ENCODE measurements at places on chromosomes 16 and 17.

GRCh38 chr16:797120-797420, 3.5 kb downstream of the GNG13 start:
- peak; percentile 29 for DNase-seq

DNA sequence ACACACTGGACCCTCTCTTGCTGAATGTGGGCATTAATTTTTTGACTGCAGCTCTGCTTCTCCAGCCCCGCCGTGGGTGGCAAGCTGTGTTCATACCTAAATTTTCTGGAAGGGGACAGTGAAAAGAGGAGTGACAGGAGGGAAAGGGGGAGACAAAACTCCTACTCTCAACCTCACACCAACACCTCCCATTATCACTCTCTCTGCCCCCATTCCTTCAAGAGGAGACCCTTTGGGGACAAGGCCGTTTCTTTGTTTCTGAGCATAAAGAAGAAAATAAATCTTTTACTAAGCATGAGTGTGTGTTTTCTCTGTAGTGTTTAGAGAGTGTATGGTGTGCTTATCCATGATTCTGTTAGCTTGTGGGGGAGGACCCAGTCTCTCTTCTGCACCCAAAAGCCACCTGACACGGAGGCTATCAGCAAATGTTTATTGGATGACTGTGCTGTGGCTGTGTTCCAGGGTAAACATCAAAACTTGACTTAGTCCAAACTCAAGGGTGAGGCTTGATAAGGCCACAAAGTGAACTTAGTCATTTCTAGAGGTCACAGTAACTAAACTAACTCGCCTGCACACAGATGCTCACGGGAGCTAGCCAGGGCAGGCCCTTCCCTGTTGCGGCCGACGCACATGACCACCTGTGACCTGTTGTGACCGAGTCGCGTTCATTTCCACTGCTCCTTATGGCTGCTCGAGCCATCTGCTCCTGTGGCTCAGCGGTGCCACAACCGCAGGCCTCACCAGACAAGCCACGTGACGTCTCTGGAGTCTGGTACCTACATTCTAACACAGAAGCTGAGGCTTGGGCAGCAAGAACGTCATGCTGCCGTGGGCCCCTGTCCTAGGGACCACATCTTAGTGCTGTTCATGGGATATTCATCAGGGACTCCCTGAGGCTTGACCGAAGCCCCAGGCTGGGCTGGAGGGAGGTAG, 9.8 kb upstream of the MED11 start:
- no peak for DNase-seq

- DNase-seq: no peak
Observed at GRCh38 chr16:65313936-65314626, 192.2 kb upstream of the CDH11 start.

DNA sequence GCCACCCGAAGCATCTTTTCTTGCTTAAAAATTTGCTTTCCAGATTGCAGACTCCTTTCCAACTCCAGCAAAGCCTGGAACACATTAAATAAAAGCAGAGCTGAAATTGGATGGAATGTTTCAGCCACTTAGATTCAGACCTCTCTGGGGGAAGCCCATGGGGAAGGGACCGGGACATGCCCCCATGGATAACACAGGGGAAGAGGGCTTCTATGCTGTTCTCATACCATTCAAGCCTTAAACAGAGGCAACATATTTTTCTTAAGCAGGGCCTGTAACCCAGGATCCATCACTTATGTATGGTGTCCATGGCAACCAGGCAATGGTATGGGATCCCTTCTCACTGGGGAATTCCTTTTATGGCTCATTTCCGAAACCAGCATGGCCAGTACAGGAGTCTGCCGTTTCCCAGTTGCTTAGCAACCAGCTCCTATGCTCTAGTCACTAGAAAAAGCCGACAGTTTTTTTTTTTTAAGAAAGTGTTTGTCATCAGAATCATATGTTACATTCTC, 62.0 kb upstream of the MARCHF10 start:
- no peak for DNase-seq

DNA sequence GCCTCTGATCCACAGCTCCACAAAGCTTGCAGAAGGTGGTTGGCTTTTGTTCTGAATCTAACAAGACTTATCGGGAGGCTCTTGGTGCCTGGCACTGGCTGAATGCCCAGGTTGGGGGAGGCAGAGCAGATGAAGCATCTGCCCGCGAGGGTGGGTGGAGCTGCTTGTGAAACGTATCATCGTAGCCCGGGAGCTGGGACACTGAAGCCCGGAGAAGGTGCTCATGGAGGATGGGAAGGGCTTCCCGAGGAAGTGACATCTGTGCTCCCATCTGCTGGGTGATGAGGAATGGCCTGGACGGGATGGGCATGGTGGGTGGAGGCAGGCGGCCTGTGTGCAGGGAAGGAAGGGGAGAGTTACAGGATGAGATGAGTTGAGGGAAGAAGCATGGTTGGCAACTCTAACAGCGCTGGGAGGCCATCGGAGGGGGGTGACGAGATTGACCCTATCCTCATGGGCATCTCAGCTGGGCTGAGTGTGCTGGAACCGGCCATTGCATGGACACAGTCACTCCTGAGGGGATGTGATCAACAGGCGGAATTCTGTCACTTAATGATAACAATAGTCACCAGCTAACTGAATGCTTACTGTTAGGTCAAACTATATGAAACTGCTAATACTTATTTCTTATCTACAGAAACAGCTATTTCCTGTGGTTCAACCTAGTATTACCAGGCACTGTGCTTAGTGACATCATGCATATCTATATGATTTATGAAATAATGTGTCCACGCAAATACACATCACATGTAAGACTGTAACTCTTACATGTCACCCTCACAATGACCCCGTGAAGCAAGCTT, 102.7 kb downstream of the ABCC6 start:
- no peak for DNase-seq

DNA sequence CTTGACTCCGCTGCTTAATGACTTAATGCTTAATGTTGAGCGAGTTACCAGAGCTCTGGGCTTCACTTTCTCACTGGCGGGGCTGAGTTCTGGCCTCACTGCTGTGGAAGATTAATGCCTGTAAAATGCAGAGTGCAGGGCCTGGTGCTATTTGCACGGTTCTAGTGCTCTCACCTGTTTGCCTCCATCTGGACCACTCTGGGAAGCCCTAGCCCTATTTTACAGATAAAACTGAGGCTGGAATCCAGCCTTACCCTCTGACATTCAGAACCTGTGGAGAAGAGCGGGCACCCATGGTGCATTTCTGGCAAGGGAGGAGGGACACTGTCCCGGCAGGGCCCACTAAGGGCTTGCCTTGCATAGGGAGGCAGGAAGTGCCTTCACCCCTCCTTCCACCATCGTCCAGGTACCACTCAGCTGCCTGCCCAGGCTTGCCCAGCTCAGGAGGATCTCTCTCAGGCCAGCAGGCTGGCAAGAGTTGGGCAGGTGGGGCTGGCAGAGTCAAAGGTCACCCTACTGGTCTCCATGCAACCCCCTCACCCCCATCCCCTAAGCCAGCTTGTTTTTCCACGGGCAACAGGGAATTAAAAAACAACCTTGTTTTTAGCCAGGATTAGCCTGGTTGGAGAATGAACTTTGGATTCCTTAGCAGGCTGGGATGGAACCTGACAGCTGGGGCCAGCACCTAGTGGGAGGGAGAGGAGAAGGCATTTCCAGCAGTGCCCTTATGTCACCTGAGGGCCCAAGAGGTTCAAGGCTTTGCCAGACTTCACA, 4.1 kb upstream of the UBALD1 start:
- no peak for DNase-seq

- DNase-seq: no peak
Observed at GRCh38 chr17:45287526-45288500, 25.9 kb upstream of the SPATA32 start.

DNA sequence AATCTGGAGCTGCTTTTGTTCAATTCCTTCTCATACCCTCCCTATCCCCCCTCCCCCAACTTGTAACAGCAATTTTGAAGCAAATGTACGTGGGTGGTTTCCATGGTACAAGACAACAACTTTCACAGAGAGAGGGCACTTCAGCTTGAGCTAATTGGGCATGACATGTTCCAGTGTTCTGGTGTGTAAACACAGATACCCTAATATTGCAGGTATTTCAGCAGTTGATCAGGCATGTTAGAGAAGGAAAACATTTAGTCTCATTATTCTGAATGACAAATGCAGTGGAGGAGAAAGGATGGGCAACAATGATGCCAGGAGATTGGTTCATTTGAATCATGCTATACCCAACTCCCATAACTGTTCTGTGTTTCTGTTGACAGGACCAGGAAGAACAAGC, 137.5 kb downstream of the TRIM37 start:
- DNase-seq: no peak

DNA sequence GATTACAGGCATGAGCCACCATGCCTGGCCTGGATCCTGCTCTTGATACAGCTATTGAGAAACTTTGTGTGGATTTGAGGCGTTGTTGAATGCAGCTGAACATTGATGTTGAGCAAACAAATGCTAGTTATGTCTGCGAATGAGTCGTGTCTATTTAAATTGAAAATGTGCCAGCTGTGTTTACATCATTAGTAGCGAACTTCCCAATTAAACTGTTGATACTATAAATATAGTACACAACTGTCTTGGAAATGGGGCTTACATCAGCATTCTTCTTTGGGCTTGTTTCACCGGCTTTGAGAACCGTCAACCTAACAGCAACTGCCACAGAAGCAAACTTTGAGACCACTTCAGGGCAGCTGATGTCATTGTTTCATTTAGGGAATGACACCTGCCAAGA, 251.9 kb downstream of the RBFOX1 start:
- no peak for DNase-seq

DNA sequence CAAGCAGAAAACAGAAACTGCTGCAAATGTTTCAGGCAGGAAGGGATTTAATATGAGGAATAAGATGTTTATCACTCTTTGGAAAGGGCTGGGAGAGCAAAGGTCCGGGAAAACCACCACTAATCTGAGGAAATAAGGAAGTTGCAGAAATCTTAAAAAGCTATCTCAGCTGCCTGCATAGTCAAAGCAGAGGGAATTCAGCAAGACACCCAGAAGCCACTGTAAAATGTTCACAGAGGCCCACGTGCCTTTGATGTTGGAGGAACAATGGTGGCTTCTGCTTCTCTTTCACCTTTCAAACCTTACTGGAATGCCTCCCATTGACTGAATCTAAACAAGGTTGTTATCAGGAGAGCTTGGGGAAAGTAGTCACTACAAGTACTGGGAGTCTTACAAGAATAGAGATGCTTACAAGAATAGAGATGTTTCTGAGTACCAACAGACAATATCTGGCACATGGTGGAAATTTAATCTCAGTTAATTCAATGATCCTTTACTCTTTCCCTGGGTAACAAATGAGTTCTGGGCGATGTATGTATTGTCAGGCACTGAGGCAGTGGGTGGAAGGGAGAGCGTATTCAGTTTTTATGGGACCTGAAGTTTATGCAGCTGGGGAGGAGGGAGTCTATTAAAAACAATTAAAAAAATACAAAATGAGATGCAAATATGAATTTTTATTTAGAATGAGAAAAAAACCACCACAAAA, 56.1 kb upstream of the MED13 start:
- no peak for DNase-seq

DNA sequence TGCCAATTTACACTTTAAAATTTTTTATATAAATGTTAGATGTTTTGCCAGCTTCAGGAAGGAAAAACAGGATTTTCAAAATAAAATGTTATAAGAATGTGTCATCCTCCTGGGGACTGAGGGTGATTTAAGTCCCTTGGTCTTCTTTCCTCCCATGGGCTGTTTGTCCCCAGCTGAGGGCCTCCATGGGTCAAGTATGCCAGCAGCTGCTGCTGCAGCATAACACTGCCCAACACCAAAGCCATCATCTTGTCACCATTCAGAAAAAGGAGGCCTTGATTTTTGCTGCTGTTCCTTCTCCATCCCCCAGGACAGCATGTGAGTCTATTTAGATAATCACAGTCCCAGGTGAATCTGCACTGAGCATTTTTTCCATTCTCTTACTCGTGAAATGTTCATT, 188.5 kb downstream of the LGALS9B start:
- no peak for DNase-seq

- no peak for DNase-seq
Observed at GRCh38 chr17:55527540-55528118, 16.4 kb upstream of the SMIM36 start.

- DNase-seq: no peak
Observed at GRCh38 chr16:83849421-83849820, 41.6 kb downstream of the HSBP1 start.

- DNase-seq: peak; percentile 55
Observed at GRCh38 chr17:60077672-60078519, 825 bp downstream of the HEATR6 start.

- no peak for DNase-seq
Observed at GRCh38 chr16:31488468-31489297, 5.8 kb downstream of the SLC5A2 start.

DNA sequence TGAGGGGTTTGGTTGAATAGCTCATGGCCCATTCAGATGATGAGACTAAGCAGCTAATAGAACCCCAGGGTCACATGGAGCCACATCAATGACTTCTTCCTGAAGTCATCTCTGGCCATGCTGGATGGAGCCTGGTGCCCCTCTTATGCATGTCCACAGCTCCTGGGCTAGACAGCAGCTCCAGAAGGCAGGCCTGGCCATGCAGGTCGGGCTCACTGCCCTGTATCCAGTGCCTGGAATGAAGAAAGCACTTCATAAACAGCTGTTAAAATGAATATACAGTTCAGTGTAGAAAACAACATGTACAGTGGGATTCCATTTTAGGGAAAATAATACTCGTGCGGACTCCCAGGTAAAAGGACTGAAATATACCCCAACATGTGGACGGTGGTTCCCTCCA, 73.9 kb downstream of the GNAO1 start:
- DNase-seq: no peak

GRCh38 chr17:74307984-74308773, 17.8 kb upstream of the KIF19 start:
- no peak for DNase-seq

GRCh38 chr17:49545007-49545660, 30.5 kb upstream of the NXPH3 start:
- DNase-seq: no peak

GRCh38 chr17:263773-264172, 82.3 kb upstream of the DOC2B start:
- no peak for DNase-seq

GRCh38 chr16:10678655-10679054, 16.1 kb downstream of the TEKT5 start:
- no peak for DNase-seq

DNA sequence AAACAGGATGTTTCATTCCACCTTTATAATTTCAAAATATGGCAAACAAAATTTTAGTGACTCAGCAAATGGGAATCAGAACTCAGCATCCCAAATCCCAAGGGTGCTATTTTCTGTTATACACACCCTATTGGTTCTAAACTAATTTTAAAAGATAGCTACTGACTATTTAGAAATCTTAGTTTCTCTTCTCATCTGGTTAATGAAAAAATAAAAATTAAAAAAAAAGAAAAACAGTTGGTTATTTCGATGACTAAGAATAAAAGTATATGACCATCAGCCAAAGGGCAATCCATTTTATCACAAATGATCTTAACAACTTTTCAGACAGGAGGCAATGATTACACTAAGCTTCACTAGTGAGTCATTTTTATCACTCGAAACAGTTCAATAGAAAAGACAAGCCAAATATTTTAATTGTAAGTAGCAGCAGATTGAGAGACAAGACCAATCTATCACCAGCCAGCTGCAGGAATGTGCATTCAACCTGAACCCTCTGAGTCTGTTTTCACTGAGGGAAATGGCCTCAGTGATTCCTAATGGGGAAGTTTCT, 15.2 kb downstream of the PHLPP2 start:
- DNase-seq: no peak

GRCh38 chr17:51815097-51815496, 343.4 kb downstream of the CA10 start:
- DNase-seq: no peak

- DNase-seq: peak; percentile 38
Observed at GRCh38 chr17:46818316-46818928, at the start of gene WNT3. WNT3 (minus strand) TSS chr17:46818692; CDS start chr17:46818597, 95 bp downstream.

GRCh38 chr17:51601622-51602261, 341.4 kb downstream of the UTP18 start:
- no peak for DNase-seq
